Articular chondrocyte of knee joint (primary cell): ENCODE measurements at places on chromosomes 6 and 20. TPM values are rescaled to one million over a fixed set of nuclear protein-coding genes. Genes with fewer than 3 reads are reported as not detected.

Gene CTAGE9
- not detected in 2 replicates for total RNA-seq

Gene LAMA2
- total RNA-seq = 30.3 and 33.5 TPM in 2 replicates

Gene STAU1
- 69.9 and 77.1 TPM in 2 replicates for total RNA-seq

Gene DEFB129
- not detected in 2 replicates for total RNA-seq

Gene MCHR2
- total RNA-seq = not detected in 2 replicates

Gene CYP39A1
- 3.0 and 8.4 TPM in 2 replicates for total RNA-seq

Gene SLC13A3
- 1.5 and 1.6 TPM in 2 replicates for total RNA-seq

Gene OGFRL1
- 25.0 and 33.8 TPM in 2 replicates for total RNA-seq
